ENCODE measurements at places on chromosomes 12 and 14.

DNA sequence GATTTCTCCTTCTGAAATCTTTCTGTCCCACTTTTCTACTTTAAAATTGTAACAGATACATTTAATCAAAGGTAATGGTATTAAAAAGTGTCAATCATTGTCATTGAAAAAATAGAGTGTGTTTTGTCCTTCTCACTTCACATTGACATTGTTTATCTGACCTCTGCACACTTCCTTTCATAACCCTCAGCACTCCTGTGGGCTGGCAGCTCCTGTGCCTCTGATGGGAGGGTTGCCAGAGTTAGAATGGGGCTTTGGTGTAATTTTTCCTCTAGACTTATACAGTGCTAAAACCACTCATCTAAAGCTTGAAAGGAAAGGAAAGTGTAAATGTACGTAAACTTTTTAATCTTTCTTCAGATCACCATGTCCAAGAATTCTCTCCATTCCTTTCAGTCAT, 23.7 kb downstream of the KCNA1 start:
- no peak for DNase-seq

DNA sequence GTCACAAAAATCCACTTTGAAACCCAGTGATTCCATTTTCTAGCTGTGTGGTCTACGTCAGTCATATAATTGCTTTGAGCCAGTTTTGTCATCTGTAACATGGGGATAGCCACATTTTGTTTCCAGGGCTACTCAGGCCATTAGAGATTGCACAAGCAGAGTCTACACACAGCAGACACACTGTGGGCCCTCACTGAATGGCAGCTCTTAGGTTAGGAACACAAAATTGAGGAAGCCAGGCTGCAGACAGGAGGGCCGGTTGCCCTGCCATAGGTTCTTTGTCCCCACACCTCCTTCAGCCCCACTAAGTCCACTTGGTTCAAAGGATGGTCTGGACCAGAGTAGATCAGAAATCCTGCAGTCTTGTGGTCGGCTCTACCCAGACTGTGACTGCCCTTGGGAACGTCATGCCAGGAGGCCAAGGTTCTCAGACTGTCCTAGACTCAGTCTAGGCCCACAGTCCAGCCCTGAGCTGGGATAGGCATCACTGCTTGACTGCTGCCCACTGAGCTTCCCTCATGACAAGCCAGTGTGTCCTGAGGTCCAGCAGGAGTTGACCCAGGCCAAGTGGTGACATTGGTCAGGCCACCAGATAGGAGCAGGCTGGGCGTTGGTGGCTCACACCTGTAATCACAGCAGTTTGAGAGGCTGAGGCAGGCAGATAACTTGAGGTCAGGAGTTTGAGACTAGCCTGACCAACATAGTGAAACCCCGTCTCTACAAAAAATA, 3.8 kb upstream of the MYH7 start:
- DNase-seq: no peak

DNA sequence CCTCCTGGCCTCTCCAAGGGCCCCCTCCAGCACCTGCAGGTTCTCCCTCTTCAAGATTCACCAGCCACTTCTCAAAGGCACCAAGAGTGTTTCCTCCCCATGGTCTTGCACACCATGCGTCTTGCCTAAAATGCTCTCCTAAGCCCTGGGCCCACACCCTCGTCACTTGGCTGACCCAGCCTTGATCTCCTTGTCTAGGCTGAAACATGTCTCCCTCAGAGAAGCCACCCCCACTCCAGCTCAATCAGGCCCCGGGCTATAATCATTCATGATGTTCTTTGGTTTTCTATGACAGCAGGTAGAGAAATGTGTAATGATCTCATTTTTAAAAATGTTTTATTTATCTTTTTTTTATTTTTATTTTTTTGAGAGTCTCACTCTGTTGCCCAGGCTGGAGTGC, 88.1 kb downstream of the EFCAB11 start:
- no peak for DNase-seq

GRCh38 chr14:94066089-94066676, 14.8 kb downstream of the DDX24 start:
- DNase-seq: no peak

DNA sequence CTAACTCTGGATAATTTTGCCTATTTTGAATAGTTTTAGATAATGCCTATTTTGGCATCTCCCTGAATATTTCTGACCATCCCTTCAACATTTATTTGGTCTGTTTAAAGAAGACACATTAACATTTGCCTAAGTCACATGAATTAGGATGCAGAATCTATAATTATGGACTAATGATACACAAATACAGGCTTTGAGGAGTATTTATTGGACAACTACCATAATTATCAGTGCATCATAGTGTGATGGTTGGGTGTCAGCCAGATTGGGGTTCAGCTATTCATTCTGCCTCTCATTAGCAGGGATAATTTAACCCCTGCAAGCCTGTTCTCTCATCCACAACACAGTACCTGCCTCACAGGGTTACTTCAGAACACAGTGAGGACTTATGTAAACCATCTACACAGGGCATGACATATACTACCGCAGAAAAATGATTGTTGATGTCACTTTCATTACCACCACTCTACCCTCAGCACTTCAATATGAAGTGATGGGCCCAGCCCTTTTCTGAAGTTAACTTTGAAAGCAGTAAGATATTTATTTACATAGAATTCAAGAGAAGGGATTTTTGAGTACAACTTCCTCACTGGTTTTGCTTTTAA, 14.4 kb downstream of the PRKCH start:
- no peak for DNase-seq

DNA sequence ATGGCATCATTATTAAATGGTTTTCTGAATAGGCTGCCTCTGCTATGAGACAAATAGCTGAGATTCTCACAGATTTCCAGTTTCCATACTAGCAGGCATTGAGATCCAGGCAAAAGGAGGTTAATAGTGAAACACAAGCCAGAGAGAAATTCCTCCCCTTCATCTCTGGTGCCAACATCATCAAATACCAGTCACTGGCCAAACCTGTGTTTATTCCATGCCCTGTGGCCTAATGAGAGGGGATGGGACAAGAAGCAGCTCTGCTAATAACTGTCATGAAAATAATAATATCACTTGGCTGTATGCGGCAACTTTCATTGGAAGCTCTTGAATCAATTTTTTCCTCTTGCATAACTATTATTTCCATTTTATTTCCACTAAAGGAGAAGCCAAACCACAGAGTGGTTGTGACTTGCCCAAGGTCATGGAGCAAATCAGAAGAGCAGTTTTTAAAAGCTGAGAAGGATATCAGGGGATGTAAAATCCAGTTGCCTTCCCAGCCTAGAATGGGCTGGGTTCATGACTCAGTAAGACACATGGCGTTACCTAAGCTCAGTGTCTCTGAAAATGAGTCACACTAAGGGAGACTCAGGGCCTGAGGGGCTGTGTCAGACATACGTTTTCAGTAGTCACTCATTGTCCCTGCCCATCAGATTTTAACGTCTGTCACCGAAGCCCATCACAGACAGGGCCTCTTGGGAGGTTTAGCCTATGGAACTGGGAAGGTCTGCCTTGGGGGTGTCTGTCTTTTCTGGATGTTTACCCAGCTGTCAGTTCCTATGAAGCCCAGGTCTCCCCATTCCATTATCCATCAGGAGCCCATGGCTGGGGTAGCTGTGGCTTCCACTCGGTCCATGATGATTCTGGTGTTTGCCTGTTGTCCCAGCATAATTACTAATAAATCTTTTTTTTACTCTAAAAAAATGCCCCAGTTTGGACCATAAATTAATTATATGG, 208.8 kb upstream of the EEA1 start:
- DNase-seq: no peak

DNA sequence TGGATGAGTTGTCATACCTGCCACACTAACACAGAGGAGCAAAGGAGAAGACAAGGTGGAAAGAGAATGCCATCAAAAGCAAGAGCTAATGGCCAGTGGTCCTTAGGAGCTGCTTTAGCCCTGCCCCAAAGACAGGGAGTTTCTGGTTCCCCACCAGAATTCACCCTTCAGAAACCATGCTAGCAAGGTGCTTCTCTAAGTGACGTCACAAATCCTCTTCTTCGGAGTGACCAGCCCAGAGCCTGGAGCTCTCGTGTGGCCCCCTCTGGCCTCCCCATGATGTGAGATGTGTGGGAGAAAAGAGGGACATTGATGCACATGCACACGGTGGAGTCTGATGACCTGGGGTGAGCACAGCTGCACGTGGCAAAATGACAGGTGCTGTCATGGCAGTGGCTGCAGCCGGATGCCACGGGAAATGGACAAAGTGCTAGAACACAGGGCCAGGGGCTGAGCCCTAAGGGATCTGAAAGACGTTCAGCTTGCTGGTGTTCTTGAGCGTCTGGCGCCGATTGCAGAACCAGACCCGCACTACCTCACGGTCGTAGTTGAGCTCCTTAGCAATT, 16.9 kb upstream of the TFCP2 start:
- no peak for DNase-seq

- no peak for DNase-seq
Observed at GRCh38 chr14:88934351-88934806, 109.9 kb downstream of the TTC8 start.

DNA sequence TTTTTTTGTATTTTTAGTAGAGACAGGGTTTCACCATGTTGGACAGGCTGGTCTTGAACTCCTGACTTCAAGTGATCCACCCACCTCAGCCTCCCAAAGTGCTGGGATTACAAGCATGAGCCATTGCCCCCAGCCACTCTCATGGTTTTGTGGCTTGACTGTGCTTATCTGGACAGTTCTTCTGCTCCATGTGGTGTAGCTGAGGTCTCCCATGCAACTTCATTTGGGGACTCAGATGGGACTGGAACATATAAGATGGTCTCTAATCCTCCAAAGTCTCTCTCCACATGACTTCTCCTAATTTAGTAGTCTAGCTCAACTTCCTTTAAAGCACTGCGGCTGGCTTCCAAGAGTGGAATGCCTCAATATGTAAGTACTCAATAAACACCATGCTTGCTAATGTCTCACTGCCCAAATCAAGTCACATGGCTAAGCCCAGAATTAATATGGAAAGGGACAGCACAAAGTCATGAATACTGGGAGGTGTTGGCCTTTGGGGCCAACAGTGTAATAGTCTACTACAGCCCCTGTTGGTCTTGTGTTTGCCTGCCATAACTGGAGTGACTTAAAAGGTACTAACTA, 7.4 kb downstream of the INHBC start:
- no peak for DNase-seq
